ENCODE measurements at places on chromosomes 13 and 19.

- DNase-seq: no peak
Observed at GRCh38 chr19:16026756-16027155, 49.5 kb upstream of the TPM4 start.

- DNase-seq: no peak
Observed at GRCh38 chr19:51664997-51665396, 18.4 kb upstream of the SIGLEC14 start.

- no peak for DNase-seq
Observed at GRCh38 chr13:25097426-25097825, 1.5 kb downstream of the PABPC3 start.

DNA sequence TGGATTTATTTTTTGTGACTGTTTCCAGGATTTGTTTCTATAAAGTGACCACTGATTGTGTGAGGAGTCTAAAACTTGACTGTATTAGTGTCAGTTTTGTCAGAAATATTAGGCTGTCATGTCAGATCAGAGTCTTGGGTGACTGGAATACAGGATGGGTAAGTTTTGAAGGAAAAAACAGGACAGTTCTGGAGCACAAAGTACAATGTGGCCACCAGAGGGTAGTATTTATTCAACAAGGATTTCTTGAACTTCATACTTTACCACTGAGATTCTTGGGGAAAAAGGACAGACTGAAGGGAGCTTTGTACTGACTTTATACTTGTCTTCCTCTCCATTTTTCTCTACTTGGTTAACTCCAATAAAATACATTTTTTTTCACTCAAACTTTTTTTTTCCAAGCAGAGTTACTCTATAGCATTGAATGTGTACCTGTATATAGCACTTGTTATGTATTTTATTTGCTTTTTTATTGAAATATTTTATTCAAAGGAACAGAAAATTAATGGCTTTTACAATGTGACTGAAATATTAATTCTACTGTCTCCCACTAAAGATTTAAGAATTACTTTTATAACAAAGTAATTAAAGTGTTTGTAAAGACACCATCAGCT lies 51.1 kb downstream of the LMO7 start:
- DNase-seq: peak; percentile 16

DNA sequence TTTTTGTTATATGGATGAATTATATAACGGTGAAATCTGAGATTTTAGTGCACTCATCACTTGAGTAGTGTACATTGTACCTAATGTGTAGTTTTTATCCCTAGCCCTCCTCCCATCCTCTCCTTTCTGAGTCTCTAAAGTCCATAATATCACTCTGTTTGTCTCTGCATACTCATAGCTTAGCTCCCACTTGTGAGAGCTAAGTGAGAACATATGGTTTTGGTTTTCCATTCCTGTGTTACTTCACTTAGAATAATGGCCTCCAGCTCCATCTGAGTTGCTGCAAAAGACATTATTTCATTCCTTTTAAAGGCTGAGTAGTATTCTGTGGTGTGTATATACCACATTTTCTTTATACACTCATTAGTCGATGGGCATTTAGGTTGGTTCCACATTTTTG lies 94.0 kb downstream of the SLC10A2 start:
- DNase-seq: no peak

- peak; percentile 27 for DNase-seq
Observed at GRCh38 chr13:107461751-107462150, 753.6 kb downstream of the LIG4 start.

DNA sequence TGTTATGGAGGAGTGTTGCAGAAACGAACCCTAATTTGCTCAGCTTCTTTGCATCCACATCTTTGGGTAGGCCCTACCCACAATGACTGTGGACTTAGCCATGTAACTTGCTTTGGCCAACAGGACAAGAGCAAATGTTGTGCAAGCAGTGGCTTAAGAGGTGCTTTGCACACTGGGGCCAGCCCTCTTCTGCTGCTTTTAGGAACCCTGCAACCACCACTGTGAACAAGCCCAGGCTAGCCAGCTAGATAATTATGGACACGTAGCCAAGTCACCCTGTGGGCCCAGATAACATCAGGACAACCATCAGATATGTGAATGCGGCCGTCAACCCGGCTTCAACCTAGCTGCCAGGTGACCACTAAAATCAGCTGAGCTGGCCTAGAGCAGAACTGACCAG lies 17.1 kb downstream of the C19orf47 start:
- DNase-seq: no peak

DNA sequence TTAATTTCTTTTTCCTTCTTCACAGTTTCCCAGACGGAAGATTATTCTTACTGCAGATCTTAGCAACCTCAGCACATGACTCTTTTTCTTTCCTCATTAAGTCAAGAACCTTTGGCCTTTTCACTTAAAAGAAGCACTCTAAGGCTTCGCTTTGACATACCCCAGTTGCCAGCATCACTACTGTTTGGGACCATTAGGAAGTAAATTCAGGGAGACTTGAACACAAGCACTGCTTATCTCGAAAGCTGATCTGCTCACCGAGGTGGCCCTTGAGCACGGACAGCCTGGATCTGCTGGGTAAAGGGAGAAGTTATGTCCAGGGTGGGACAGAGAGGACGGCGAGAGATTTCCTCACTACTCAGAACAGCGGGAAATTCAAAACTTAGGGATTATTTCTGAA lies 151.4 kb upstream of the RNF113B start:
- no peak for DNase-seq

- no peak for DNase-seq
Observed at GRCh38 chr19:43337737-43338136, 15.7 kb upstream of the CD177 start.

- DNase-seq: peak; percentile 11
Observed at GRCh38 chr13:84844473-84844872, 954.7 kb downstream of the SLITRK6 start.

- no peak for DNase-seq
Observed at GRCh38 chr13:110876609-110877008, 38.3 kb downstream of the ANKRD10 start.

DNA sequence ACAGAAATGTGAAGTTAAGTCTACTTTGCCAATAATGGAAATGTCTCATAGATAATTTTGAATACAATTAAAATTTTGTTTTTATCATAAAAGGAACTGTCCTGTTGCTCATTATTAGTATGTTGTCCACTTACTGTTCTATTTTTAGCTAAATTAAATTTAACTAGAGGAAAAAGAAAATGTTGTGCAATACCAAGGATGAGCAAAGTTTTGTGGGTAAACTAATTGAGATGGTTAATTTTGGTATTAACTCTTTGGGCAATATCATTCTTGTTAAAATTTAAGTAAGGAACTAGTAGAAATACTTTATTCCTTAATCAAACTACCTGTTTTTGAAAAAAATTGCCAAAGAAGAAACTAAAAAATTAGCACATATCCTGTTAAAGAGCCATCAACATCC lies 43.5 kb downstream of the SOX1 start:
- no peak for DNase-seq

DNA sequence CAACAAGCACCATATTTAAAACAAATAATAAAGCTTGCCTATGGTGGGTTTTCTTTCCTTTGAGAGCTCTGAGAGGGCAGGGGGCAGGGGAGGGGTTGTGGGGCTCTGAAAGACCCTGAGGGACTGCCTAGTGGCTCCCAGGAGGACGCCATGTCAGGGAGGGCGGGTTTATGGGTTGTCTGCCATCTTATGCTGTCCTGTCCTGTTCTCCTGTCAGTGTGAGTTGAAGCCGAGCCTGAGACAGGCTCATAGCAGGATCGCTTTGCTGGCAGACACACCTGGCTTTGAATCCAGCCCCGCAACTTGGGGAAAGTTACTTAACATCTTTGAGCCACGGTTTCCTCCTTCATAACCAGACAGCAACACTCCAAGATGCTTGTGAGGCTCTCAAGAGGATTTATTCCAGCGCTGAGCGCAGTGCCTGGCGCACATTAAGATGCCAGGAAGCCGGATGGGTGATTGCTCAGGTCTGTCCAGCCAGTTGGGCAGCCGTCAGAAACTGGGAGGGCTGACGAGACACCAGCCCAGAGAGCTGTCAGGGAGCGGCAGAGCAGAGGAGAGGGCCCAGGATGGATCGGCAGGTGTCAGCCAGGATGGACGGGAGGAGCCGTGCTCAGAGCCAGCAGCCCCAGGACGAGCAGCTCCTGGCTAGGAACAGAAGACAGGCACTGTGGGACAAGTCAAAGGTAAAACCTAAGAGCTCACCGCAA lies 36.8 kb upstream of the C1QTNF9 start:
- DNase-seq: no peak

DNA sequence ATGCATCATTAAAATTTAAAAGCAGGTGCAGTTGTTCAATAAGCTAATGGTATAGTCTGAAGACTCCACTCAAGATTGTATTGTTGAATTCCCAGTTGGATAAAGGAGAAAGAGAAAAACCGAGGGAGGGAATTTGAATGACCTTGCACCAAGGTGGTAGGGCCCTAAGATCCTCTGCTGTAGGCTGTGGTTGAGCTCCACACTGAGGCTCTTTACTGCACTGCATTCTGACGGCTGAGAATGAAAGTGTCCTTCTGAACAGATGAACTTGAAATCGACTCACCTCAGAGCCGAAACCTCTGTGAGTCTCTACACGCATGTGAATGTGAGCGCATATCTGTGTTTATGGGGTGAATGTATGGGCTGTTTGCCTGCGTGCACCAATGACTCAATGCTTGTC lies 388.9 kb upstream of the DACH1 start:
- peak; percentile 11 for DNase-seq

DNA sequence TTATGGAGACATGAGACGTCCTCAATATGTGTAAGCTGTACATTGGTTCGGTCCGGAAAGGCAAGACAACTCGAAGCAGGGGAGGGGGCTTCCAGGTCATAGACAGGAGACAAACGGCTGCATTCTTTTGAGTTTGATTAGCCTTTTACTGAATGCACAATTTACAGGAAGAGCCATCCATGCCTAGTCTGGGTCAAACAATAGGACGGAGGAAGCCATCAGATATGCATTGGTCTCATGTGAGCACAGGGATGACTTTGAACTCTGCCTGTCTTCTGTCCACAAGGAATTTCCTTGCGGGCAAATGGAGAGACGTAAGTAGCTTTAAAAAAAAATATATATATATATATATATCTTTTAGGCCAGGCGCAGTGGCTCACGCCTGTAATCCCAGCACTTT lies 1.9 kb upstream of the CCNP start:
- DNase-seq: no peak

DNA sequence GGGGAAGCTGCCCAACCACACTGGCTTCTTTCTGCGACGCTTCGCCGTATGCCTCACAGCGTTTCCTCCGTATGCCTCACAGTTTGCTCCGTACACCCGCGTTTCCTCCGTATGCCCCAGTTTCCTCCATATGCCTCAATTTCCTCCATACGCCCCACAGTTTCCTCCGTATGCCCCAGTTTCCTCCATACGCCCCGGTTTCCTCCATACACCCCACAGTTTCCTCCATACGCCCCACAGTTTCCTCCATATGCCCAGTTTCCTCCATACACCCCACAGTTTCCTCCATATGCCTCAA lies 22.6 kb downstream of the GAS6 start:
- DNase-seq: no peak

- DNase-seq: no peak
Observed at GRCh38 chr13:47039106-47039505, 142.3 kb upstream of the HTR2A start.

- peak; percentile 89 for DNase-seq
Observed at GRCh38 chr19:50658441-50659317, 9.4 kb downstream of the C19orf81 start.

GRCh38 chr13:40617801-40618356 lies 48.6 kb downstream of the FOXO1 start:
- DNase-seq: no peak

DNA sequence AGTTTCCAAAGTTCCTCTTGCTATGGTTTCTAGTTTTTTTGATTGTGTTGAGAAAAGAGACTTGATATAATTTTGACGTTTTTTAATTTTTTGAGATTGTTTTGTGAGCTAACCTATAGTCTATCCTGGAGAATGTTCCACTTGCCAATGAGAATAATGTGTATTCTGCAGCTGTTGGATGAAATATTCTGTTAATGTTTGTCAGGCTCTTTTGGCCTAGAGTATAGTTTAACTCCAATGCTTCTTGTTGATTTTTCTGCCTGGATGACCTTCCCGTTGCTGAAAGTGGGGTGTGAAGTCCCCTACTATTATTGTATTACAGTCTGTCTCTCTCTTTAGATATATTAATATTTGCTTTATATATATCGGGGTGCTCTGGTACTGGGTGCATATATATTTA lies 40.0 kb downstream of the RASA3 start:
- DNase-seq: no peak

DNA sequence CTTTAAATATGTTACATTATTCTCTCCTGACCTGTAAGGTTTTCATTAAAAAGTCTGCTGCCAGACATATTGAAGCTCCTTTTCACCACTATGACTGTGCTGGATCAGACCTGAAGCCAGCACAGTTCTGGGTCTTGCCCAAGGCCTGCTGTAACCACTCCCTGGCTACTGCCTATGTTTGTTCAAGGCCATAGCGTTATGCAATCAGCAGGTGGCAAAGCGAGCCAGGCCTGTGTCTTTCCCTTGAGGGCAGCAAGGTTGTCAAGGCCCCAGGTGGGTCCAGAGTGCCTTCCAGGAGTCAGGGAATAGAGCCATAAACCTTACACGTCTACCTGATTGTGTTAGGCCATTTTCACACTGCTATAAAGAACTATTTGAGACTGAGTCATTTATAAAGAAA lies 496.8 kb upstream of the PCDH9 start:
- DNase-seq: no peak

DNA sequence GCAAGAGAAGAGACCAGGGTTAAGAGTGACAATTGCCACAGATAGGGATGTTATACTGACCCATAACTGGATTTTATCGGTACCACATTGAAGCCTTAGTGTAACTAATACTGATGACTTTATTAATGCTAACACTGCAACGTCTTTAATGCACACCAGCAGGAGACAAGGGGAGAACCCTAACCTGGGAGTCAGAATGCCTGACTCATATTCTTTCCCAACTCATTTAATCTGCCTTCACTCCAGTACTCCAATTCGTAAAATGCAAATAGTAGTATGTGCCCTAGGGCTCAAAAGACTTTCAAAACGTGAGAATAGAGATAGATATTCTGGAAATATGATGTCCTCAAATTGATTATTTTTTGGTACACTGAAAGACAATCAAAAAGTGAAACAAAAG lies 62.4 kb downstream of the GPC6 start:
- no peak for DNase-seq

DNA sequence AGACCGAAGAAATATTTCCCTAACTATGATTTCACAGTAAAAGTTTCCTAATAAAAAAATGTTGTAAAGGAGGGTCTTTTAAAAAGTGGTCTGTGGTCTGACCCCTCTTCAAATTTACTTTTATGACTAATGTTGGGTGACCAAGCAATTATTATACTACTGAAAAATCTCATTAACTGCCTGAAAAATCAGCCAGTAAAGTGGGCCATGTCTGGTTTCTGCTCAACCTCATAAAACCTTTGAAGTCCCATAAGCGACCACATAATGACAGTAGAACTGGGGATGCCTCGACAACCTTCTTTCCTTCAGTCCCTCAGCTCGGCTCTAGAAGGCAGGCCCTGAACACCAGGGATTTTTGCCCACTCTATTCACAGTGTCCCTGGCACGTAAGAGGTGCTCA lies 434.3 kb downstream of the EFNB2 start:
- DNase-seq: no peak

- peak; percentile 28 for DNase-seq
Observed at GRCh38 chr19:38360839-38361631, 13.3 kb upstream of the PSMD8 start.

GRCh38 chr19:12695096-12695495 lies 1.3 kb downstream of the FBXW9 start:
- no peak for DNase-seq

GRCh38 chr19:49851456-49852259 lies 699 bp downstream of the PTOV1 start:
- DNase-seq: no peak

GRCh38 chr13:43077461-43077860 lies 54.1 kb downstream of the DNAJC15 start:
- no peak for DNase-seq

Data from cerebellar cortex (tissue), 1 donor.